ENCODE measurements at places on chromosomes 6 and 20.

DNA sequence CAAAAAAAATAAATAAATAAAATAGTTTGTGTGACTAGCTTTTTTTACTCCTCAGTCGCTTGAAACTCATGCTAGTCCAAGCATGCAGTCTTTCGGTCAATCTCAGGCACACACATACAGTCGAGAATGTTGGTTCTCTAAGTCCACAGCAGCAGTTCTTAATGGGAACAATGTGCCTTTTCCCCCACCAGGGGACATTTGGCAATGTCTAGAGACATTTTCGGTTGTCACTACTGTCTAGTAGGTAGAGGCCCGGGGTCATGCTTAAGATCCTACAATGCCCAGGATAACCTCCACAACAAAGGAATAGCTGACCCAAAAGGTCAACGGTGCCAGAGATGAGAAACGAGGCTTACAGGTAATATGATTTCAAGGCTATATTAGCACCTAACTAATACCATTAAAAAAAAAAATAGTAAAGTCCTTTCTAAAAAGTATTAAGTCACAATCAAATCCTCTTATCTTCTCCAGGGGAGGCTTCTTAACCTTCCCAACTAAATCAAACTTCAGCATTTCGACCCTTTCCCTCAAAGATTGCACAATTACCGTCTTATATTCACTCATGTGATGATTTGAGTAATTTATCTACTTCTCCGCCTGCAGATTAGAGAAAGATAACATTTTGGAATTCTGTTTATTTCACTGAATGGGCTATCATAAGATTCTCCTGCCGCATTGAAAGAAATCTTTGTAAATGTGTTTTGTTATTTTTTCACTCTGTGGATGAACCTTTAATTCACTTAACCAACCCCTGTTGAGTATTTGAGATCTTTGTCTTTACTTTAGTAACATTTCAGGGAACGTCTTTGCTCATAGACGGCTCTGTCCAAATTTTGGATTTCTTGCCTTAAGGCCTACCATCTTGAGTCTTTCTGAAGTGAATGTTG is 8.1 kb upstream of the SALL4 start:
- no peak for DNase-seq

DNA sequence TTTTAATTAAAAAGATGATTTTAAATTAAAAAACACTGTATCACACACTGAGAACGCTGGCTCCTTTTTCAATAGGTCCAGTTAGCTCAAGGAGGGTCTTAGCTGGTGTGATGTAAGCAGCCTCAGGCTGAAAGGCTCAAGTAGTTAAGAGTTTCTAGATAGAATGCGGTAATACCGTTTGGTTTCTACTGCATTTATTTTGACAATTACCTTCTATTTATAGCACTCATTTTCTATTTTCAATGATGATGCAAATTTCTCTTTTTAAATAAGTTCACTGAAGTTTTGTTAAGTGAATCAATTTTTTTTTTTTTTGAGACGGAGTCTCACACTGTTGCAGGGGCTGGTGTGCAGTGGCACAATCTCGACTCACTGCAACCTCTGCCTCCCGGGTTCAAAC is 87.1 kb downstream of the PREX1 start:
- DNase-seq: no peak

- no peak for DNase-seq
Observed at GRCh38 chr20:58956078-58956477, 25.0 kb upstream of the NELFCD start.

GRCh38 chr6:143405373-143406154 is 44.9 kb downstream of the ADAT2 start:
- peak; percentile 67 for DNase-seq

DNA sequence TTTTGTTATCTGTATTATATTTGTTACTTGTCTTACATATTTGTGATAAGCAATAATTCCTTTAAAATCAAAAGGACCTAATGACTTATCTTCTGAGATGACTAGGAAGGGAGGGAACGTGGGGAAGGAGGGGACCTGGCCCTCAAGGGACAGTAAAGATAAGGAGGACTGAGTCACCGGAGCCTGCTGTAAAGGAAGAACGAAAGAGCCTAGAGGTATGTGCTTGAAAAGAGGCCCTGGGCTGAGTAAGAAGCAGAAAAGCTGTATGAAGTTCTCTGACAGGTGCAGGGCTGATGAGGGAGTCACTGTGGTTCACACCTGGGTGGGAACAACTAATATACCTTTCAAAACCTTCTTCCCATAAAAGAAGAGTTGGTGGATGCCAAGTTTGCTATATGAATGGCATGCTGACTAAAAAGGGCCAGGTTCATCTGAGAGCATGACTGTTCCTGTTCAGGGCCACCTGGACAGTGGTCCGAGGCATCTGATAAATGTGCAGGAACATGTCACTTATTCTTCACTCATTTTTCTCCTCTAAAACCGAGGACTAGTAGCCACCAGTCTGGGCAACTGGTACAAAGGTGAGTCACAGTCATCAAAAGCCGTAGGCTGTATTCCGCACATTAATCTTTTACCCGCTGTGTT is 111.3 kb downstream of the TNFAIP3 start:
- DNase-seq: no peak

DNA sequence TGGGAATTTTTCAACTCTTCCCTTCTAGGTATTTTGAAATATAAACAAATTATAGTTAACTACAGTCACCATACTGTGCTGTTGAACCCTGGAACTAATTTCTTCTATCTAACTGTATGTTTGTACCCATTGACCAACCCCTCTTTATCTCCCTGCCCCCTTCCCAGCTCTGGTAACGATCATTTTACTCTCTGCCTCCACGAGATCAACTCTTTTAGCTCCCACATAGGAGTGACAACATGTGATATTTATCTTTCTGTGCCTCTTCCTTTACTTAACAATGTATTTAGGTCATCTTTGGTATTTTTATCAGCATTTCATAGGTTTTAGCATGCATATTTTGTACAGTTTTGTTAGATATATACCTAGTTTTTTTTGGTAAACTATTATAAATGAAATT is 45.9 kb downstream of the ASXL1 start:
- no peak for DNase-seq

GRCh38 chr20:13262671-13263360 is 41.7 kb downstream of the ISM1 start:
- no peak for DNase-seq

- DNase-seq: no peak
Observed at GRCh38 chr6:48568856-48569255, 457.9 kb upstream of the PTCHD4 start.

GRCh38 chr6:149182262-149182661 is 135.2 kb upstream of the TAB2 start:
- peak; percentile 8 for DNase-seq

Measured in astrocyte of the spinal cord (primary cell).